Right renal pelvis (tissue), 4 donors: ENCODE measurements at places on chromosomes 12 and 14.

DNA sequence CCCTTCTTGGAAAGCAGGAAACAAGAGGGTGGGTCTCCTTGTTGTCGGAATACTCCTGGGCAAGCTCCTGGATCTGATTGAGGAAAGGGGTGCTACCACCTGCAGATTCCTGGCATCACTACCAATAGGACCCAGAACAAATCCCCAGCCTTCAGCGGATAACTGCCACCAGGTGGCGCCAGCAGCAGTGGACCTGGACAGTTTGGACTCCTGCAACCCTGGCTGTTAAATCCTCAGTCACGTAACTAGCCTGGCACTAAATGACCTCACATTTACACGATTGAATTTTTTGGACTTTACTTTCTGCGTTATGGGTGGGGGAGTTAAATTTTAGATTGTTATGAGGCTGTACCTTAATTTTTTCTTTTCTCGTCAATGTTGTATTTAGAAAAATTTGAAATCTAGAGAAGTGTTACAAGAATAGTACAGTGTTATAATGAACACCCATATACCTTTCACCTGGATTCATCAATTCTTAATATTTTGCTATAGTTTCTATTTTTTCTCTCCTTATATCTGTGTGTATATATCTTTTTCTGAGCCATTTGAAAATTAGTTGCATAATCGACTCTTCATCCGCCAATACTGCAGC, 95.6 kb downstream of the GAS2L3 start:
- DNase-seq, result peak; percentile 42

- DNase-seq, result no peak
Measured at GRCh38 chr14:104864267-104865080, 594 bp upstream of the CEP170B start.

DNA sequence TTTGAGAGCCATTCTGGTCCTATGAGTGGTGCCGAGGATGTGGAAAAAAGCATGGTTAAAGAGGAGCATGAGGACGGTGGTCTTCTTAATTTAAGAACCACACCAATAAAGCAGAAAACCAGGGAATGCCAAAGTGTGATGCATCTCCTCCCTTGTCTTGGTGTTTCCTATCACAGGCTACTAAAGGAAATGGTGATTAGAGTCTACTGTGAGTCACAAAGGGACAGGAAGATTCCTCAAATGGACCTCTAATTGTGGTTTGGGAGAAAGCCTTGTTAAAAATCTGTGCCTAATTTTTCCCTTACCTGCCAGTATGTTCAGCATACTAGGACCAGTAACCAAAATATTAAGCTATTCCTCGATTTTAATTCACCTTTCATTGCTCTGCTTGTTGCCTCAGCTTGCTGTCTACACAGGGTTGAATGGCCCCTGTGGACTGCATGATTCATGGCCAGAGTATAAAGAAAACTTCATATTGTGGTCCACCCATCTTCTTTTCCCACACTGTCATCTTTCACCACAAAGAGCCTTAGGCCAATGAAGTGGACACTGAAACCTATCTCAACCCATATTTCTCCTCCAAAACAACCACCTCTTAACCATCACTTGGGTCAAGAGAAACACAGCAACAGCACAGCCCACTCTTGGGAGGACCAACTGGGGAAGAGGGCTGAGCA, 38.8 kb downstream of the DIO2 start:
- no peak for DNase-seq

DNA sequence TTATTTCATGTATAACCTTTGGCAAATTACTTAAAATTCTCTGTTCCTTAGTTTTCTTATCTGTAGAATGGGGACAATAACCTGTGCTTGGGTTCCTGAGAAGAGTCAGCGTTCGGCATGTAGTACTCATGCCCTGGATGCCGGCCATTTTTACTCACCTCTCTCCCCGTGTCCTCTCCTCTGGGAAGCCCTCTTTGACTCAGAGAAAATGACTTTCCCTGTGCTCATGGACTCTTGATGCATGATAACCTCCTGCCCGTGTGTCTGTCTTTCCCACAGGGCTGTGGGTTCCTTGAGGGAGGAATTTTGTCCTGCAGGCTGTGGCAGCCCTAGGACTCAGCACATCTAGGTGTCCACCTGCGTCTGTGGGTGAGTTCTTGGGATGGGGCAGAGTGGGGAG, 5.8 kb upstream of the C1RL start:
- DNase-seq, result no peak

DNA sequence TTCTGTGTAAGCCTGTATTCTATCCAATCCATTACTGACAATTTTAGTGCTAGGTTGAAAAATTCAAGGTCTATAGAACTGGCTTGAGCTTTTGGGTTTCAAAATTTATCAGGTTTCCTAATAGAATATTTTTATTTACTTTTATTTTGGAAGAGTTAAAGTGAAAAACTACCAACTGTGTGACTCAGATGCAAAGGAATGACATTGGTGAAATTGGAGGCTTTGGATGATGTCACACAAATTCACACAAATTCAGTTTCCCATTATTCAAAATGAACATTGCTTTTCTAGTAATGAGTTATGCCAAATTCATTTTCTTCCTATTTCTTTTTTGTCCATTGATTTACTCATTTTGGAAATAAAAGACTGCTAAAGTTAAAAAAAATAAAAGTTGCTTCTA, 186.9 kb downstream of the ALX1 start:
- DNase-seq, result no peak

- no peak for DNase-seq
Measured at GRCh38 chr14:21985081-21985480, 311.5 kb upstream of the OR4E1 start.

- no peak for DNase-seq
Measured at GRCh38 chr12:45246236-45246635, 30.3 kb downstream of the ANO6 start.

DNA sequence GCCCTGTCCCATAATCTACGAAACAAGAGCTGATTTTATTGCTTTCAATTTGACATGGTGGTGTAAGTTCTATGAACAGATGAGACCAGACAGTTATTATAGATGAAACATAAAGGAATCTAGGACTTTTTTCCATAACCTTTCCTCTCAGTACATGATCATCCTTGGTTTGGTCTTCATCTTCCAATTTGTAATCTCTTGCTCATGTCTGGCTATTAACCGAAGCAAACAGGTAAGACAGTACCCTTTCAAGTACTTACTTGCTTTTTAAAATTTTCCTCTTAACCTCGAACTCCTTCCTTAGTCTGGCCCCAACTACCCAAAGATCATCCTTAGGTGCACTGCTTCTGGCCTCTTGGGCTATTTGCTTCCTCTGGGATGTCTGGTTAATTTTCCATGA, 1.2 kb downstream of the TSPAN31 start:
- no peak for DNase-seq

DNA sequence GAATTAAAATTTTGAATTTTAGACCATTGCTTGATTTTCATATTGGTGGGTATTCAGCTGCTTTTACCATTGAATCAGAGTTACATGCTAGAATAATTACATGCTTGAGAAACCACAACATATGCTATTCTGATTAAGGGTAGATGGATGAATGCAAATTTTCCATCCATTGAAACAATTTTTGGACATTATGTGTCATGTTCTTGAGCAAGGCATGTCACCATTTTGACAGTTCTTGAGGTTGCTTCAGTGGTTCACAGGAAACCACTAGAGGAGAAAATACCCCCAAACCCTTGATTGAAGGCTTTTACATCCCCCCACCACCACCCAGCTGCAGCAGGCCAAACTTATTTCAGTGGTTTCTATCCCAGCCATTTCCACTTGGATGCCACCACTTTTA, 13.5 kb downstream of the UBR7 start:
- no peak for DNase-seq

GRCh38 chr12:117158911-117159553, 31.2 kb downstream of the FBXO21 start:
- no peak for DNase-seq

GRCh38 chr12:96045566-96045965, 10.2 kb upstream of the LTA4H start:
- DNase-seq, result no peak

DNA sequence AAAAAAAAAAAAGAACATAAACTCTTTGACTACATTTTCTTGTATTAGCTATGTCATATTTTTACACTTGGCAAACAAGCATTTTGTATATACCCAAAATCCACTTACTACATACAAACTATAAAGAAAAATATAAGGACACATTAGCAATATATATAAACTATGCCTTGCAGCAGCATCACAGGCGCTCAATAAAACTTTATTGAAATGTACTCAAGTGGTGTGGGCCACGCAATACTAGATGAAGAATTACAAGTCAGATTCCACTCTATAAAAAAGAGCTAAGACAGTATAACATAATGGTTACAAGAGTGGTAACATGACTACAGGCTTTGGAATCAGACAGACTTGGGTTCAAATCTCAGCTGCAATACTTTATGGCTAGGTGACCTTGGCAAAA, 3.1 kb upstream of the AP4S1 start:
- DNase-seq, result no peak

DNA sequence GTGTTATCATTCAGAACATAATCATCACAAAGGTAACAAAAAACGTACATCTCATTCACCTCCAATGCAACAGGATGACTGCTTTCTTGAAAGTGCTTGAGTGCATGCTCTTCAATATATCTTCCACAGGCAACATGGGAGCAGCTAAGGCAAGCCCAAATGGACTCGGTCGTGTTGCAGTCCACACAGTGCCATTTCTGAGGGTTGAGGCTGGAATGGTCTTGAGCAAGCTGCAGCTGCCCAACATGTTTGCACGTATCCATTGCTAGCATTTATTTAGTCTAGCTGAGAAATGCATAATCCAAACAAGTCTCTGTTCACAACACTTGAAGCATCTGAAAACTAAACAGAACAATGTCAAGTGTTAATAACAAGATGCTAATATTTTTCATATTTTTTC, 17.3 kb downstream of the USP44 start:
- no peak for DNase-seq

- no peak for DNase-seq
Measured at GRCh38 chr12:54578778-54579177, 9.7 kb downstream of the PPP1R1A start.

DNA sequence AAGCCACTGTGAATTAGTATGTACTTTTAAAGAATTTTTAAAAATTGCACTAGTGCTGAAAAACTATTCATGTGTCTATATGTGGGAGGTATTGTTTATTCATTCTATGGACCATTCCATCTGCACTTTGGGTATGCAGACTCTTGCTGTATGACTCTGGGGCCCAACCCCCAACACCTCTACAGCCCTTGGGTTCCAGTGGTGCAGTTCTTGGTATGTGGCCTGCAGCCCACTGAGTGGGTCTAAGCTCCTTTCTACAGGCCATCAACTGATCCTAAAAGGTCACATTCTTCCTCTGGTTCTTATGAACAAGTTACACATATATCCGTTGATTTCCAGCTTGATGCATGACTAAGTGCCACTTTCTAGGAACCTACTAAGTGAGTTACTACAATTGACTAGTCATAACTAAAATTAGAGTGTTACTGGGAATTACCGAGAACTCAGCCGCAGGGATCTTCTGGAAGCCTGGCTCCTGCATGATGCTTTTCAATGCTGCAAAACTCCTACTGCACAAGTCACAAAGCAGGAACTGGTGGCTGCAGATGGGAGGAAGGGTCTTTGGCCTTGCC, 62.4 kb upstream of the MED13L start:
- no peak for DNase-seq

- no peak for DNase-seq
Measured at GRCh38 chr12:50351120-50352043, 45.0 kb downstream of the FAM186A start.

- DNase-seq, result no peak
Measured at GRCh38 chr14:37470251-37470650, 124.8 kb downstream of the FOXA1 start.

- DNase-seq, result no peak
Measured at GRCh38 chr12:101648195-101648594, 49.2 kb upstream of the CHPT1 start.

DNA sequence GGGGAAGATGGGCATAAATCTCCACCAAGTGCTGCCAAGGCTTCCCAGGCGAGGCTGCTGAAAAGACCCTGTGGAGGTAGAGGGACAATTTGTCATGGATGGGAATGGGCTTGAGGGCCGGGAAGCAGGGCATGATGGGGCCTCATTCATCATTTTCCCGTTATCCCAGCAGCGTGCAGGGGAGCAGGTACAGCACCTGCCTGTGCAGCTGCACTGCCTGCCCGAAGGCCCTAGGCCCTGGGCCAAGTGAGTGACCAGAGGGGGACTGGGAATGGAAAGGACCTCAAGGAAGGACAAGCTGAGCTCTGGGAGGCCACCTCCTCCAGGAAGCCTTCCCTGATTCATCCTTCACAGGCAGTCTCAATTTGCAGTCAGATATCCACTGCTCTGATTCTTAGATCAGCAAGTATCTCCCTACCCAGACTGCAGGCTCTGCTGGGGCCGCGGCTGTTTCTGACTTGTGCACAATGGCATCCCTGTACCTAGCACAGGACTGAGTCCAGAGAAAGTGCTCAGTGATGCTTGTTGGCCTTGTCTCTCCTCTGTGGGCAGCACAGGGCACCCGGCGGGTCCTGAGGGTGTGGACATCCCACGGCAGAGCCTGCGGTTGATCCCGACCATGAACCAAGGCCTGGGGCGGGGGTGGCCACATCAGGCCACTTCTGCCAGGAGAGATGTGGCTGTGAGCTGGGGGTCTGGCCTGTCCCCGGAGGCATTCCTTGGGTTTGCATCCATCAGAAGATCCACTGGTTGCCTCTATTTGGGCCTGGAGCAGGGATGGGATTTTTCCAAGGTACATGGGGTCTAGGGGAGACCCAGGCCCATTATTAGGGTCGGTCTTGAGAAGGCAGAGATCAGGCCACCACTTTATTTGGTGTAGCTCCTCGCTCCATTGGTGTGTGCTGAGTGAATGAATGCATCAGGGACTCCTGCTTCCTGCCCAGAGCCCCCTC, 167.3 kb upstream of the RTL1 start:
- no peak for DNase-seq

DNA sequence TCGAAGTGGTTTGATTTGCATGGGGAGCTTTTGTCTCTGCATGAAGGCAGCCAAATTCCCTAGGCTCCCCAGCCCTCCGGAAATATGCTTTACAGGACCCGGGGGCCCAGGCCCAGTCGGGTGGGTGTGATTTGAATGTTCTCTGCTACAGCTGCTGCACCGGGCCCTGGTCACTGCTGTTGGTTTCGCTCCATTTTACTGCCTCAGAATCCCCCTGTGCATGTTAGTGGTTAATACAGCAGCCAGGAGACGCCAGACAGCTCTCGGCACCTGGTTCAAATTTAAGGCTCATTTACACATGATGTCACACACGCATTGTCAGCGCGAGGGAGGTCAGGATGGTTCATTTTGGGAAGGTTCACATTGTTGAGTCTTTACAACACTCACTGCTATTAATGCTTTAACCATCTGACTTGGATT, 99.6 kb downstream of the SLC38A6 start:
- DNase-seq, result no peak
